ENCODE measurements at places on chromosomes 5 and 9.

DNA sequence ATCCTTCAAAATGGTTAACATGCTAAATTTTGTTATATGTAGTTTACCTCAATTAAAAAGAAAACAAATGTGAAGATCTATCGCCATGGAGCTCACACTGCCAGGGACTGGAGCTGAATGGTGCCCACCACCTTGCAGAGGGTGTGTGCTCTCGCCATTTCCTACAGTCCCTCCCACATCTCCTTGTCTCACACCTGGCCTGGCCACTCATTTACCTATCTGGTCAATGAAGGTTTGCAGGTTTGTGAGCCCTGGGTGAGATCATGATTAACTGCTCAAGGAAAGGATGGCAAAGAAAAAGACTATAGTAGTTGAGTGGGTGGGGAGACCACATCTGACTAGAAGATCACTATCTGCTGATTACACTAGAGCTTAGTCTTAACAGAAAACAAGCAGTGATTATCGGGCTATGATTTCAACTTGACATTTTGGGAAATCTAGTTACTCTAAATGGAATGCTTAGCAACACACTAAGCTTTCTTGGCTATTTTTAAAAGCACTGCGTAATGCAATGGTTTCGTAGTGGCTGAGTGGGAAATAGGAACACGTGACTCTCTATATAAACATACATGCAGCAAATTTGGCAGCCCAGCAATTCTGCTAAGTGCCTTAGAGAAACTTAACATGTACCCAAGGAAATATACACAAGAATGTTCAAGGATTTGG lies 27.3 kb downstream of the PUM3 start:
- DNase-seq, result no peak

GRCh38 chr5:168747987-168748777 lies 169.0 kb upstream of the PANK3 start:
- DNase-seq, result no peak

DNA sequence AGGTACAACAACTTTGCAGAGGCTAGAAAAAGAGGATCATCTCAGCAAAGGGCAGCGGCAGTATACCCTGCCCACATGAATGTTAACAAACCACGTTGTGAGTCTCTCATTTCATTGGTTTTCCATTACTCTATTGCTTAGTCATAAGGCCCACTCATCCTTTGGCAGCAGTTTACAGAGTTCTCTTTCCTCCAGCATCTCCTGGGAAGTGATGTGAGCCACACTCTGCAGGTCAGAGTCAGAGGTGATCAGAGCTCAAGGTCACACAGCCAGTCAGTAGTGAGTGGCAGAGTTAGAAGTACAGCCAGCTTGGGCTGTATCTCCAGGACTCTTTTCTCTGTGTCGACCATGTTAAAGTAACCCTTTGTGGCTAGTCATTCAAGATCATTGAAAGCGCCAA lies 599.6 kb upstream of the GRAMD2B start:
- DNase-seq, result no peak

- DNase-seq, result no peak
Measured at GRCh38 chr5:147391781-147392180, 118.1 kb downstream of the DPYSL3 start.

DNA sequence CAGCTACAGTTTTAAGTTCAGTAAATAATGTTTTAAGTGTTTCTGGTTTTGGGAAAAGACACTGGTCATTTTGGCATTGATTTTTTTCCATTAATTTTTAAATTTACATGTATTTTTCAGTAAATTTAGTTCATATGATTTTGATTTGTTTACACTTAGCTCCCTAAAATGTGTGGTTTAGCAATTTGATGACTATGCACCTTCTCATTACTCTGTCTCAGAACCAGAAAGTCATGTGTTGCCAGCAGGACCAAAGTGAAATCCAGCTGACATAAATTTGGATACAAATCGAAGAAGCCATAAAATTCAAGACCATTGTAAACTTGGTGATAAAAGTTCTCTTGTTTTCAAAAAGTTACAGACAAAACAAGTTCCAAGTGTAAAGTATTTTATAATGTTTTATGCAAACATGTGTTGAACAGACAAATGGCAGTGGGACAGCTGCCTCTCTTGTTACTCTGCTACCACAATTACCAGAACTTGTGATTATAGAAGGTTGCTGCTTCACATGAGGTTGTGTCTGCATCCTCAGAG lies 354.8 kb downstream of the NR2F1-AS1 start:
- DNase-seq, result no peak

- DNase-seq, result no peak
Measured at GRCh38 chr9:76269789-76270188, 124.4 kb downstream of the RFK start.

- DNase-seq, result no peak
Measured at GRCh38 chr9:128340691-128341434, 536 bp downstream of the SLC27A4 start.

DNA sequence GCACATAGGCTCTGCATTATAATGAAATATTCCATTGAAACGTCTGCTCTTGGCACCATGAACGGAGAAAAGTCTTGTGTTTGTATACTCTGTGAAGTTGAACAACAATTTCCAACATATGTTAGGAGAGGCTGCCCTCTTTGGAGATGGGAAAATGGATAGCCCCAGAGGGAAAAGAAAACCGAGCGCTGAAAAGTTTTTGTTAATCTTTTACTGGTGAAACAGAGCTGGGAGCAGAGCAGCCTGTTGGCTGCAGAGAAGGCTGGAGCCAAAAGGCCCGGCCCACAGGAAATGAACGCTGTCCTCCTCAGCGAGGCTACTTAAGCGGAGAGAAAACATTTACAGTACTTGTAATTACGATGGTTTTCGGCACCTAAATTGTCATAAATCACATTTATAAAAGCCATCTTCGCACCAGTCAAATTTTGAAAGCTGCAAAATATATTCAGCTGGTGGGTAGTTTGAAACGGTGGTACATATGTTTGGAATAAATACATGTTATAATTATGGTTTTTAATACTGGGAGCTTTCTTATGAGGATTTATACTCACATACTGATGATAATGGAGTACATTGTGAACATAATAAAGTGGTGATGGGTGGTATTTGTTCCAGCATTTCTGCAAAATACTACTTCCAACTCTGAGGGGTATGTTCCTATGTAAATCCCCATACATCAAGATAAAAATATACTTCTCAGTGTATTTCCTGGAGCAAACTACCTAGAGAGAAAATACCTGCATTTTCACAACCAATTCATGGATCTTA lies 129.6 kb upstream of the CNTLN start:
- DNase-seq, result no peak

GRCh38 chr9:129011761-129012181 lies 16.4 kb downstream of the SH3GLB2 start:
- no peak for DNase-seq

DNA sequence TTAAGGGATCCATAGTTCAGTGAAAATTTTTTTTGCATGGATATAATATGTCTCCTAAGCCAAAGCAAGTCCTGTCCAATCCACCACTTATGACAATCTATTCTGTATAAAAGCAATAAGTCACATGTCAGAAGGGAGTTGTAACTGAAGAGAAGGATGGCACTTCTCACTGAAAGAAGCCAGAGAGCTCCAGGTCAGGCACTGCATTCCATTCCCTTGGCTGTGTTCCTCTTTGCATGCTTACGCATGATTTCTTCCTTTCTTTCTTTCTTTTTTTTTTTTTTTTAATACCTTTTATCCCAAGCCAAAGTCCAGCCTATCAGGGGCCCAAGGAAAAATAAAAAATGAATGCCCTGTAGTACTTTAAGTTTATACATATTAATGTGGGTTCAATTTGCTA lies 39.8 kb downstream of the MAMDC2 start:
- no peak for DNase-seq

- no peak for DNase-seq
Measured at GRCh38 chr5:107670932-107671741, at the start of gene EFNA5. Gene EFNA5, minus strand, starts transcription at chr5:107670937.

- DNase-seq, result no peak
Measured at GRCh38 chr5:25851301-25851700, 1187.1 kb downstream of the CDH9 start.
